Astrocyte of the cerebellum (primary cell): ENCODE measurements at places on chromosomes 13 and 19.

DNA sequence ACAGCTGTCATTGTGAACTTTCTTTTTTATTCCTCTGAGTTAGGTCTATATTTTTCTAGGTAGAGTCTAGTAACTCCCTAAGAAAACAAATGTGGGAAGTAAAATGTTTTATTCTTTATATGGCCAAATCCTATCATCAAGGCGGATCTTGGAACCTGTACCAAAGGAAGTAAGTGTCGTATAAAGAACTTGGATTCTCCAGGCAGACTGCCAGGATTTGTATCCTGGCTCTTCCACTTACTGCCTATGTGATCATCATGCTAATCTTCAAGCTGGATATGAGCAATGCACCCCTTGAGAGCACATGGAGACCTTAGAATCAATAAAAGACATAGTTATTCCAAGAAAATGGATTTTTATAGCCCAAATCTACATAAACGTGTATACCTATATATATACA, 286.5 kb downstream of the PCDH17 start:
- no peak for DNase-seq

DNA sequence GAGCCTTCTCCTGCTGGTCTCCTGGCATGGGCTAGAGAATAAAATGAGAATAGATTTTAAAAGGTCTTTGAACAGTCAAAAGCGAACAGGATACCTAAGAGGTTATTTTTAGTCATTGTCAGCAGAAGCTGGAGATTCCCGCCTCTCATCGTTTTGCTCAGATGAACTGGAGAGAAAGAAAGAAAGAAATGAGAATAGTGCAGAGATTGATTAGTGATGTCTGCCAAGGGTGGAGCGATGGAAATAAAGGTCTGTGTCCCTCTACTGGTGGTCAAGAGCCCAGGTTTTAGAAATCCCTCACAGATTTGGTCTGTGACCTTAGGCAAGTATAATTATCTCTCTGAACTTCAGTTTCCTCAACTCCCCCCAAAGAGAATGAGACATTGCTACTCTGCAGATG, 5.3 kb downstream of the NCAN start:
- DNase-seq: no peak

- DNase-seq: no peak
These were observed 16.7 kb downstream of the SYDE1 start for GRCh38 chr19:15123900-15124299.

- DNase-seq: no peak
These were observed 10.8 kb upstream of the CCNA1 start for GRCh38 chr13:36421447-36421846.

GRCh38 chr13:59409634-59410200, 754.0 kb downstream of the DIAPH3 start:
- no peak for DNase-seq
